ENCODE measurements at places on chromosomes 5 and 9.
A peak's percentile ranks its signal among the peaks of the same experiment; 100 is the strongest.

GRCh38 chr5:29795096-29795652, 1398.3 kb upstream of the CDH6 start:
- DNase-seq: no peak

- DNase-seq: peak; percentile 51
These were observed 124.1 kb upstream of the STC2 start for GRCh38 chr5:173452119-173452905.

DNA sequence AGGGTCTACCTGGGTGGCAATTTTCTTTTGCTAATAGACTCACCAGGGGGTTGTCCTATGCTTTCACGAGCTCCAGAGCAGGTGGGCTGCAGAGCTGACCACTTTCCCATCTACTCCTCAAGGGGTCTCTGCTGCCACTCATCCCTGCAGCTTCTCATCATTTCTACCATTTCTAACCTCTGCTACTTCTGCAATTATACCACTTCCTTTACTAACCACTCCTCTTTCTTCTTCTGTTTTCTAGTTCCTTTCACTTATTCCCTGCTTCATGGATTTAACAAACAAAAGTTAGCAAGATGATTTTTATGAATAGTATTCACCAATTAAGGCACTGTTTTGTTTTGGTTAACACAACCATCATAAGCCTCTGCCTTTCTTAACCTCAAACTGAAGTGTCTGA, 34.5 kb upstream of the NIPBL start:
- no peak for DNase-seq

DNA sequence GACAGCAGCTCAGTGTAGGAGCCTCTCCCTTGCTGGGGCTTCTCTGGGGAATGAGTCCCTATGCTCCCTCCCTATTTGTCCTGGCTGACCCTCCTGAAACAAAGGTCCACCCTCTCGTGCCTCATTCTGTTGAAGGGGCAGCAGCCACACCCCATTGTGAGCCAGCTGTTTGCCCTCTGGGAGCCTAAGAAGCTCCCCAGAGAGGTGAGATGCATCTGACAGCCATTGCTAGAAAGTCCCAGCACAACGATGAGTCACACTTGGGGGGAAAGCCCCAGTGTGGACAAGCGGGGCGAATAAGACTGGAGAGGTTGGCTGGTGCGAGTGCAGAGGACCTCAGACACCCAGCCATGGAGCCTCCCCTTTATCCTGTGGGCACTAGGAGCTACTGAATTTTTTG, 101.4 kb downstream of the PPARGC1B start:
- DNase-seq: peak; percentile 66

- DNase-seq: peak; percentile 20
These were observed 96.3 kb upstream of the MEF2C start for GRCh38 chr5:88979244-88979643.

DNA sequence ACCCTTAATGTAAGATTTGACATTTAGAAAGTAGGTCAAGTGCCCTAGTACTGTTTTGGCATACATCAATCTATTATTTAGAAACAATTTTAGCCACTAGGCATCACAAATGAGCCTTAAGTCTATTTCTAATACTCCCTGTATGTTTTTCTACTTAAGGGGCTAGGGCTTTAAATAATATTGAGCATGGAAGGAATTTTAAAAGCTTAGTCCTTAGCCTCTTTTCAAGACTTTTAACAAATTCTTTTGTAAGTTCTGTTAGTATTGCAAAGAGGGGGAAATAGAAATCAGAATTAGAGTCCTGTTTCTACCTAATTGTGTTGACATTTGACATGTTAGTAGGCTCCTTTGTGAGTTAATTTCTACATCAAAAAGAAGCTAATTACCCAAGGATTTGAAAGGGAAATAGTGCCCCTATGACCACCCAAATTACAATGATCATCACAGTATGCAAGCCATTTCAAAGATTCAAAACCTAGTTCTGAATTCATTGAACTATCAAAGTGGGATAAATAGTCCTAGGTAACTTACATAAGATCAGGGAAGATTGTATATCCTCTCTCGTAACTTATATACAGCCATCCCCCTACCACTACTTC, 647.8 kb upstream of the ACO1 start:
- DNase-seq: no peak

- no peak for DNase-seq
These were observed 93.8 kb upstream of the FAM120A start for GRCh38 chr9:93357649-93358048.

DNA sequence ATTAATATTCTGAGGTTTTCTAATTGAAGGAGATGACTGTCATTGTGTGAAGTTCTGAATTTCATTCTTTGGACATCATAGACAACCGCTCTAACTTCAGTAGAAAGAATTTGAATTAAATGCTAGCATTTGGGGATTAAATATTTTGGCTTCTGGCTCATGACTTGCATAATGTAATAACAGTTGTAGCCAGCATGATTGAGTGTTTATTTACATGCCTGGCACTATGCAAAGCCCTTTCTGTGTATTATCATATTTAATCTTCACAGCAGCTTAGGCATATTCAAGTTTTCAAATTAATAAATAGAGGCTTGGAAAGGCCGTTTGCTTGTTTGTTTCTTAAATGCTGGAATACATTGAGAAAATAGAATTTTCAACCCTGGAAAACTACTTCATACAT, 19.6 kb upstream of the HTR1A start:
- DNase-seq: no peak

DNA sequence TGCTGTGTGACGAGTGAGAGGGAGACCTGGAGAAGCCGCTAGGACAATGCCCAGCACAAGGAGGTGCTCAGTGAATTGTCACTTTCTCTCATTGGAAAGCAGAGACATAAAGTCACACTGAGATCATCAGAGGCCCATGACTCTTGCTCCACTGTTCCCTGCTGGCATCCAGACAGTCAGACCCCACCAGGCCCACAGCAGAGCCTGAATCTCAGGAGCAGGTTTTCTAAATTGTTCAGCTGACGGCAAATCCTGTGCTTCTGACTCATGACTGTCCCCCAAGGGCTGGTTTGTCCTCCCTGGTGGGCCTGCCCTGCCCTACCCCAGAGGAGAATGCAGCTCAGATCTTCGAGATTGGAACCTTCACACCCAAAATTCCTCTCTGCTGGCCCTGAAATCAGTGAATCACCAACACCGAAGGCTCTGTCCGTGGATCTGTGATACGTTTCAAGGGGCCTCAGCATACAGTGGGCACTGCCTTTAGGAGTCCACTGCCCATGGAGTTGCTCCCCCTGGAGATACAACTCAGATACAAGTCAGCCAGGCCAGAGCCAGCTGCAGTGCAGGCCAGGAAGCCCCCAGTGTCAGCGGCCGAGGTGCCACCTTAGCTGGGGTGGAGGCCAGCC, 2.7 kb downstream of the PTGES start:
- peak; percentile 72 for DNase-seq

- peak; percentile 24 for DNase-seq
These were observed 26.2 kb upstream of the SNX18 start for GRCh38 chr5:54491326-54491725.

DNA sequence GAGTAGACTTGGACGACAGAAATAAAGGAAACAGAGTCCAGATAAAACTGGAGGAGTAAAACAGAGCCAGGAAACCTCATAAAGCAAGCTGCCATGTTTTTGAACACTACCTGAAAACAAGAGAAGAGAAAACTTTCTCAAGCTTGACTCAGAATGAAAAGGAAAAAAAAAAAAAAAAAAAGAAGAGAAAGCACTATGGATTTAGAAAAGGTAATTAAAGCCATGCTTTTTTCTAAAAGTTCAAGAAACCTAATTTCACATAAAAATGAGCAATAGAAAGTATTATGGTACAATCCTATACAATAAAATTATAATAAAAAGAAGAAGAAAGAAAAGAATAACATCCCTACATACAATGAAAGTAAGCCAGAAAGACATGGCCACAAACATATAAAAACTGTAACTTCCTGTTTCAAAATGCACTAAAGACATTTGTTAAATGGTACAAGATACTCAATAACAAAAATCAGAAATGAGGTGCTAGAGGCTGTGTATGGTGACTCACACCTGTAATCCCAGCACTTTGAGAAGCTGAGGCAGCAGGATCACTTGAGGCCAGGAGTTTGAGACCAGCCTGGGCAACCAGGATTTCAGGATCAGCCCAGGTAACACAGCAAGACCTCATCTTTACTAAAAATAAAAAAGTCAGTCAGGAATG, 129.5 kb downstream of the SIL1 start:
- no peak for DNase-seq

DNA sequence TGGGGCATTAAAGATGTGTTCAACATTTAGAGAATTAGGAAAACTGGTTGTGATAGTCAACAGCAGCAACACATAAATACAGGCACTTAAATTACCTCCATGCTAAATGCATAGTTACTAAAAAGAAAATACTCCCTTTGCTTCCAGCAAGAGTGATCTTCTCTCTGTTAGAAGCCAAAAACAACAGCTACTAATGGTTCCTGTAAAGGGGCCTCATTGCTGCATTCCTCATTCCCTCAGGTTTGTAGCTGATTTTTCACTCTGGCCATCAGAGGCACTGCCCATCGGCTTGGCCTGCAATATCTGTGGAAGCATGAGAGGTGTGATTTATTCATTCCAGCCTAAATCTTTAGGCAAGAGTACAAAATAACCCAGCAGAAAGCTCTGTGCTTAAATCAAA, 466.0 kb upstream of the ADAMTS16 start:
- DNase-seq: no peak

DNA sequence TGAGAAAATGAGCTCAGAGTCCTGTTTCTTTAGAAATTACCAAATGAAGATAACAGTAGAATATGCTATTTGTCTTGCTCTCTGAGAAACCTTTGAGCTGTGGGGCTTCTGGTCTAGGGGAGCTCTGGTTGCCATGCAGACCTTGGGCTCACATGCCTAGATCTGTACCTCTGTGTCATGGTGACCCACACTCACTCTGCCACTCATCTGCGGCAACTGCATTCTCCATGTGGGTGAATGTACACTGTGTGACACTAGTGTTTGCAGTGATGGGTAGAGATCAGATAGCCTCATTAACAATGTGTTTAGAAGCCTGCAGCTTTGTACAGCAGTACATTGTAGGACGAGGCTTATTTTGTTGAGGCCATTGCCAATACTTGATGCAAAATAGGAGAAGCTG, 521.2 kb downstream of the CHSY3 start:
- DNase-seq: no peak

DNA sequence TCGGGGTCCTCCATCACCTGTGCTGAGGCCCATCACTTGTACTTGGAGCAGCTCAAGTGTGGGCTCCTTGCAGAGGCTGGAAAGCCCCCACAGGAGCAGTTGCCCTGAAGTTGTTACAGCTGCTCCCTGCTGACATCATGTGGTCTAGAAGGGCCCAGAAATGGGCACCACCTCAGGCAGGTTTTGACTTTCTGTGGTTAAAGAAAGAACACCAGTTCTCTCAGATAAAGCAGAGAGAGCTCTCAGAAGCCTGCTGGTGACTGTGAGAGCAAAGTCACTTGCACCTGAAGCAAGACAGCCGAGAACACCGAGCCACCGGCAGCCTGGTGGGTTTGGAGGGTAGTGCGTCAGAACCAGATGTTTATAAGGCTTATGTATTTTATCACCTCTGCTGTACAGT, 70.4 kb downstream of the MVB12B start:
- DNase-seq: no peak

DNA sequence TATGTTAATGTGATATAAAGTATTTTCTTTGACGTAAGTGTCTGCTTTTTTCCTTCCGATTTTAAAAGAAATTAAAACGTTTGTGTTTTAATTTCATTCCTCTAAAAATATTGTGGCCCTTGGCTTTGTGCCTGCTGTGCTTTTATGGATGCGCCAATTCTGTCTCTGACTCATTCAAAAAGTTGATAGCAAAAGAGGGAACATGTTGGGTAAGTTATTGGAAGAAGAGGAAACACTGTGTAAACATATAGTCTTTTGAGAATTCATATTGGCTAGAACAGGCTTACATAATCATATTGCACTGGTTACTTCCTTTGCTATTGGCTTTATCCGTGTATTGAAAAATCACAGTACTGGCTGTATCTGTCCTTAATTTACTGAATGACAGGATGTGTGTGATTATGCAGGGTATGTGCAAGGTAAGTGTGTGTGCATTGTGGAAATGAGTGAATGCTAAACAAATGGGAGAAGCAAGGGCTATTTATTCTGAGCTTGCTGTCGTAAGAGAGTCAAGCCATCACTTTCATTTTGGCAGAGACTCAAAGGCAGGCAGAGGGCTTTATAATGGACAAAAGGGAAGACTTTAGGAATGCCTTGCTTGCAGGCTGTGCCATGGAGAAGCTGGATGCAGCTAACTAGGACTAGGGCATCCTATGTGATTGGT, 67.8 kb downstream of the SGCD start:
- DNase-seq: no peak

DNA sequence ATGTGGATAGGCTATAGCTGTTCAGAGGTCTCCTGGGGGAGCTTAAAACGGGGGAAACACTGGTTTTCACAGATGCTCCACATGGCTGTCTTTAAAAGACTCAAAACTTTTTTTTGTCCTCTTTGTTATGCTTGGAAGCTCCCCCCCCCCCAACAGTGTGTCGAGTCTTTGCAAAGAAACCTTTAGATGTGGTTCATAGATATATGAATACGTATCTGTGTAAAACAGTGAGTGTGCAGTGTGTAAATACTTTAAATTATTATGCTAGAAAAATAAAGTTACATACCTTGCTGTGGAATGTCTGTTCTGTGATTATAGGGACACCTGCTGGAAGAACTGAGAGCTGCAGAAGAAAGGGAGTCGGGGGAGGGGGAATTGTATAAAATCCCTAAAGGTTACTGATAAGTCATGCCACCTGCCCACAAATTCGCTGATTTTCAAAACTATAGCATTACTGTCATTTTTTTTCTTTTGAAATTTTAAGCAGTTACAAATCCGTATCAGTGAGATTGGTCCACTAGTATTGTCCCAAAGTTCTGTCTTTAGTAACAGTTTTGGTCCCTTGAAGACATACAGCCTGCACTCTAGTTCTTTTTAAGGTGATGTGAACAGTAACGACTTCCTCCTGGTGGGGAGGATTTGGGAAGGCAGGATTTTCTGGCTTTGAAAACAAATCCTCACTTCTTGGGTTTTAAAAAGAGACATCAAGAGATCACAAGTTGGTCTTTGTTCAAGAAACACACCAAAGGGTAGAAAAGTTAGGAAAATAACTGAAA, 22.9 kb downstream of the RGMB start:
- DNase-seq: peak; percentile 71

- DNase-seq: no peak
These were observed 248.6 kb upstream of the NR4A3 start for GRCh38 chr9:99573085-99573484.

GRCh38 chr9:111896942-111897600, 457 bp downstream of the UGCG start:
- peak; percentile 62 for DNase-seq

- no peak for DNase-seq
These were observed 163.3 kb downstream of the NIPBL start for GRCh38 chr5:37039824-37040223.

Measured in epithelial cell of esophagus (primary cell).